Ureter (tissue), 1 donor: ENCODE measurements at places on chromosomes 5 and 9.

- no peak for DNase-seq
Measured at GRCh38 chr5:150279330-150280020, 10.1 kb downstream of the CAMK2A start.

GRCh38 chr9:133534346-133535291 lies at the start of gene ADAMTSL2:
Gene ADAMTSL2 (plus strand): TSS chr9:133534704. CDS start chr9:133536713, 2,009 bp downstream.
- DNase-seq: no peak

DNA sequence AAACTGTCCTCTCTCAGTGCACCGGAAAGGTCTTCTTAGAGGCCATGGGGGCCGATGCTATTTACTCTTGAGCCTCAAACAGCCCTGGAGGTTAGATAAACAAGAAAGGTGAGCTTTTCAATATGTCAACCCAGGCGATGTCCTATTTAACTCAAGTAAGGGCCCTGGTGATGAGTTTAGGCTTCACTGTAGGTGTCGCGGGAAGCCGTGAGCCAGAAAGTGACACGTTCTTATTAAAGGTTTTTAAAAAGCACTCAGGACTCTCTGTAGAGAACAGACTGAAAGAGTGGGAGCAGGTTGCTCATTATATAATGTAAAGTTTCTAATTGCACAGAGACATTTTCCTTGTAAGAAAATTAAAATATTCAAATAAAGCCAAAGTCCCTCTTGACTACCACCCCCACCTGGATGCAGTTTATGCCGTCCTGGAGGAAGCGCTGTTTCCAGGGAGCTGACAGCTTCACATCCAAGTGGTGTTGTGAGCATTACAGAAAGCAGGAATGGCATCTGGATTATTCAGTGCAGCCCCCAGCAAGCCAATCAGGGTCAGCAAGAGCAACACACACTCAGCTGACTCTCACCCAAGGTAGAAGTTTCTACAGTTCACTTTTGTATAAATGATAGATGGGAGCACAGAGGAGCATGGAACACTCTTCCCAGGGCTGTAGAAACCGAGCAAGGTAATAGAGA lies 280.3 kb downstream of the DRD1 start:
- no peak for DNase-seq

- DNase-seq: no peak
Measured at GRCh38 chr9:31753756-31754155, 630.7 kb upstream of the ACO1 start.

DNA sequence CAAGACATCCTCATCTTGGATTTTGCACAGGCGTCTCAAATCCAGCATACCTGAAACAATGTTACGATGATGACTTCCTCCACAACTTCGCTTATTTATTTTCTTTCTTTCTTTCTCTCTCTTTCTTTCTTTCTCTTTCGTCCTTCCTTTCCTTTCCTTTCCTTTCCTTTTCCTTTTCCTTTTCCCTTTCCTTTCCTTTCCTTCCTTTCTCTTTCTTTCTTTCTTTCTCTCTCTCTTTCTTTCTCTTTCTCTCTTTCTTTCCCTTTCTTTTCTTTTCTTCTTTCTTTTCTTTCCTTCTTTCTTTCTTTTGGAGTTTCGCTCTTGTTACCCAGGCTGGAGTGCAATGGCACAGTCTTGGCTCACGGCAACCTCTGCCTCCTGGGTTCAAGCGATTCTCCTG lies 20.1 kb downstream of the NDUFS4 start:
- DNase-seq: no peak

DNA sequence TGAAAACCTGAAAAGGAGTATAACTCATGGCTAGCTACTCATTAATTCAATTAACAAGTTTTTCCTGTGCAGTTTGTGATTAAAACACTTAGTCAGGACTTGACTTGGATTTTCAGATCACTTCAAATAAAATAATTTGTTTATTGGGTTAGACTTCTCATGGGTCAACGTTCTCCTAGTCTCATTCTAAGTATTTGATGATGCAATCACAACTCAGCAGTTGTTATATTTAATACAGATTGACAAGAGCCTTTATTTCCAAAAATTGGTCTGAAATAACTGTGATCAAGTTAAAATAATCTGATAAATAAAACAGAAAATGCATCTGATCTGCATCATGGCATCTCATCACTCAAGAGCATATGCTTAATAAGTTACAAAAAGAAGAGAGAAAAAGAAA lies 113.9 kb downstream of the FGF10 start:
- DNase-seq: no peak

DNA sequence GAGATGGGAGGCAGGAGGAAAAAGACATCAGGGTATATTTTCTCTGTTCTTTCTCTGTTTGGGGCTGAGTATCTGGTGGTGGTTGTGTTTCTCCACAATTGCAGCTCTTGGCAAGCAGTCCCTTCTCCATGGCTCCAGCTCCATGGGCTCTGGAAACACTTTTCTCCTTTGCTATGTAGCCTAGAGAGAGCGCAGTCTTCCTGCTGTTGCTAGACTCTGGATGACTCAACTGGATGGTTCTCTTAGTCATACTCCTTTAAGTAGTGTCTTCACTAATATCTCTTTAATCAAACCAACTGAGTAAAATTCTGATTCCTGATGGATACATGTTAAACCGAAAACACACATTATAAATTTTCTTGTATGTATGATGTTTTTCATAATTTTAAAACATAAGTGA lies 3.3 kb upstream of the PLGRKT start:
- DNase-seq: no peak

DNA sequence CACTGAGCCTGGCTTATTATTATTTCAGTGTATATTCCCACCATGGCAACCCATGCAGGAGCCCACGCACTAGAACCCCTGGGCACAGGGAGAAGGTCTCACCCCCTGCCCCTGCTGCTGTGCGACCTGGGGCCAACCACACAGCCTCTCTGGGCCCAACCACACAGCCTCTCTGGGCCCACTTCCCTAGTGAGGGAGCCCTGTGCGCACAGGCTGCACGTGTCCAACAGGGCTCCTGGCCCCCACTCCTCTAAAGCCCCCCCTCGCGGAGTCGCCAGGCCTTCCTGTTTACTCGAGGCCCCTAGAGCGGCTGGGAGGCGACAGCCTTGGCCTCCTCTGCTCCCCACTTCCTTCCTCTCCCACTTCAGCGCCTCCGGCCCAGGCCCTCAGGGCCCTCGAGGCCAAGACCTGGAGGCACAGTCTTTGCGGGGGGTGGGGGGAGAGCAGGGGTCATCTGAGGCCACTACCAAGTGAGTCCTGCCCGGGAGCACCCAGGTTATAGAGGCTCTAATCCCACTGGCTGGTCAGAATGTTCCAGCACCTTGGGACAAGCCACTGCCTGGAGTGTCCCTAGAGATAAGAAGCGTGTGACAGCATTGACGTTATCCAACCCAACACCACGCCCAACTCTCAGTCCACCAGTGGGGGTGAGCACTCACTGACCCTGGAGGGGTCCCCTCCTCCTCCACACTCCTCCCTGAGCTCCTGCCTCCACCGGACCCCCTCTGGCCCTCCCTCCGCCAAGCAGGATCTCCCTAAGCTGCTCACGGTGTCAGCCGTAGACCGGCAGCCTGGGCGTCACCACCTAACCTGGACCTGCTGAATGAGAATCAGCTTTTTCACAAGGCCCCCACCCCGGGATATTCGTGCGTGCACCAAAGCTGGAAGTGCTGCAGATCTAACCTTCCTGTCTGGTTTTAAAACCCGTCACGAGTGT lies 7.9 kb upstream of the ENG start:
- DNase-seq: peak; percentile 72

DNA sequence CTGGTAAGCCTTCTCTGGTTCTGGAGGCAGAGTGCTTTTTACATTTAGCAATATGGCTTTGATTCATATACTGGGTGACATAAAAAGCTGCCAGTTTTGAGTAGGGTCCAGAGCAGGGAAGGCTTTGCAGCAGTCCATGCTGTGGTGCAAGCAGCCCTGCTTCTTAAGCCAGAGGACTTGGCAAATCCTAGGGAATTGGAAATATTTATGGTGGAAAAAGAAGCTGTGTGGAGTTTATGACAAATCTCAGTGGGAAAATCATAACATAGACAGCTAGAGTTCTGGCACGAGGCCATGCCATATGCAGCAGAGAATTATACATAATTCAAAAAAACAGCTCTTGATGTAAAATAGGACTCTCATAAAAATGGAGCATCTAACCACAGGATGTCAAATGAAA lies 536.4 kb downstream of the RASEF start:
- DNase-seq: no peak

DNA sequence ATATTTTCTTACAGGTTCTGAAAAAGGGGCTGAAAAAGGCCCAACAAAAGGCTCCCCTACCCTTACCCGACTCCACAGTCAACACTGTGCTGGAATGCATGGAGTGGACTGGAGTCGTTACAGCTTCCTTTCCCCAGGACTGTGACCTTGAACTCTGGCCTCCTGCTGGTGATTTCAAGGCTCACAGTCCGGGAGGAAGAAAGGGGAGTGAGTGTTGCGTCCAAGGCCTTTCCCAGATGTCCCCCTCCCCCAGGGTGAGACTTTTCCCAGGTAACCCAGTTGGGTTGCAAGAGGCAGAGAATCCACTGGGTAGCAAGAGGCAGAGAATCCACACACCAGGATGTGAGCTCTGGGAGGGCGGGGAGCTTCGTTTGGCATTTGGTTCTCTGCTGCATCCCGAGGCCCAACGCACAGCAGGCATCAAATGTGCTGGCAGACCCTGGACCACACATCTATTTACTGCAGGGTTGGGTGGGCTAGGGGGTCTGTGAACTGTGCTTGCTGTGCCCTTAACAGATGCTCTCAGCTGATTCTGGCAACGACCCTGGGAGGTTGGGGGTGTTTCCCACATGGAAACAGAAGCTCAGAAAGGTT lies 37.5 kb downstream of the FABP6 start:
- no peak for DNase-seq

DNA sequence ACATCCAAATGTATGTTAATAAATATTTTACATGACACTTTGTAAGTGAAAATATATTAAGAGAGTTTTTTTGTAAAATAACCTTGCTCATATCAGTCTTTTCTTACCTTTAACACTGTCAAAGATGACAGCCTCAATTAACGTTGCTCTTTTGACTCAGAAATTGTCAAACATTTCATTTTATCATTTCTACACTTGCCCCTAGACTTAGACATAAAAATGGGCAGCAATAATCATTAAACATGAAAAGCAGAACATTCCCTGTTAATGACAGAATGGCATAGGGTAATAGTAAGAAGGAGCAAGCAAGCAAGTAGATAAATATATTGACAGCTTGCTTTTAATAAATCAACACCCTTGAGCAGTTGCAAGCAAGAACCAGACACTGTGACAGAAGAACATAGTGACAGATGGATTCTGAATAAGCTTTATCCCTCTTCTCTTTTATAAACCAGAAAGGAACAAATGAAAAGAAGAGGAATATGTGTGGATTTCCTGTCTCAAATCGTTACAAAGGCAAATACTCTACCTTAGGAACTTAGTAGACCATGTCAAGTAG lies 796.0 kb upstream of the CHD1 start:
- DNase-seq: no peak

- DNase-seq: no peak
Measured at GRCh38 chr9:20950707-20951106, 80.7 kb downstream of the HACD4 start.

DNA sequence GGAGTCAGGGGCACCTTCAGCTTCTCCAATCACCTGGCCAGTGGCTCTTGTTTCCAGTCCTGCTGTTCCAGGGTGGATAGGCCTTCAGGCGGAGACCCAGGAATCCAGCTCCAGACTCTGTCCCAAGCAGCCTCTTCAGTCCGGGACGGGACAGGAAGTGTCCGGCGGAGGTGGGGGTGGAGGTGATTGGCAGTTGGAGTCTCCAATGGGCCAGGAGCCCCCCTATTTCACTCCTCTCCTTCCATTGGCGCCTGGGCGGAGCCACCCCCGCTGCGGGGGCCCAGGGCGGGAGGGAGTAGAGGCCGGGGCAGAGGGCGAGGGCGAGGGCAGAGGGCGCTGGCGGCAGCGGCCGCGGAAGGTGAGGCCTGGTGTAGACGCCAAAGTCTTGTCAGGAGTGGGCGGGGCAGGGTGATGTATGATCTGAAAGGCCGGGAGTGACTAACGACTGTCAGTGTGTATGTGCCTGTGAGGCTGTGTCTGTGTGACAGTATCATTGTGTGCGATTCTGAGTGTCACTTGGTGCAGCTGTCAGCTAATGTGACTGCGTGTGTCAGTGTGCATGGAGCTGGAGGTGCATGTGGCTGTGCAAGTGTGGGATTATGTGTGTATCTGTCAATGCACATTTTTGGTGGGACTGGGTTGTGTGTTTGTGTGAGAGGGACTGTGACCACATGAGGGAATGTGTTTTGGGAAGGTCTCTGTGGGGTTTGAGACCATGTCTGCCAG lies at the start of gene IL11RA:
IL11RA (plus strand) TSS at position 310 of the 726 bp plus-strand sequence. CDS start 3,033 bp downstream, outside the sequence.
- DNase-seq: peak; percentile 87

- no peak for DNase-seq
Measured at GRCh38 chr9:134891053-134891452, 10.4 kb downstream of the FCN2 start.

DNA sequence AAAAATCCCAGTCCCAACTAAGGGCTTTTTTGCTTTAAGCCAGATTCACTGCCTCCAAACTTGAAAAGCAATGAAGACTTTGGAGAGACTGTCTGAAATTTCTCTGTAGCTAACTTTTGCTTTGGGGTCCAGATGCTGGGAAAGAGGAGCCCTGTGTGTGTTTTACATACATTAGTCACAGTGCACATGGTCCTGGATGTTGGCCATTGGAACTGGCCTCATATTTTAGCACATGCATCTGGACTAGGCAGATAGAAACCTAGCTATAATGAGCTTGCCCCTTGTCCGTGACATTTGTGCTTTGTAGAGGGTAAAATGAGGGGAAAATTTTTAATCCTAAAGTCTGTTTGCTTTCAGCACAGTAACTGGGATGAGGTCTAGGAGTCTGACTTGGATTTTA lies 421.7 kb downstream of the CDK5RAP2 start:
- DNase-seq: no peak

GRCh38 chr5:58351190-58351589 lies 108.7 kb downstream of the PLK2 start:
- no peak for DNase-seq

DNA sequence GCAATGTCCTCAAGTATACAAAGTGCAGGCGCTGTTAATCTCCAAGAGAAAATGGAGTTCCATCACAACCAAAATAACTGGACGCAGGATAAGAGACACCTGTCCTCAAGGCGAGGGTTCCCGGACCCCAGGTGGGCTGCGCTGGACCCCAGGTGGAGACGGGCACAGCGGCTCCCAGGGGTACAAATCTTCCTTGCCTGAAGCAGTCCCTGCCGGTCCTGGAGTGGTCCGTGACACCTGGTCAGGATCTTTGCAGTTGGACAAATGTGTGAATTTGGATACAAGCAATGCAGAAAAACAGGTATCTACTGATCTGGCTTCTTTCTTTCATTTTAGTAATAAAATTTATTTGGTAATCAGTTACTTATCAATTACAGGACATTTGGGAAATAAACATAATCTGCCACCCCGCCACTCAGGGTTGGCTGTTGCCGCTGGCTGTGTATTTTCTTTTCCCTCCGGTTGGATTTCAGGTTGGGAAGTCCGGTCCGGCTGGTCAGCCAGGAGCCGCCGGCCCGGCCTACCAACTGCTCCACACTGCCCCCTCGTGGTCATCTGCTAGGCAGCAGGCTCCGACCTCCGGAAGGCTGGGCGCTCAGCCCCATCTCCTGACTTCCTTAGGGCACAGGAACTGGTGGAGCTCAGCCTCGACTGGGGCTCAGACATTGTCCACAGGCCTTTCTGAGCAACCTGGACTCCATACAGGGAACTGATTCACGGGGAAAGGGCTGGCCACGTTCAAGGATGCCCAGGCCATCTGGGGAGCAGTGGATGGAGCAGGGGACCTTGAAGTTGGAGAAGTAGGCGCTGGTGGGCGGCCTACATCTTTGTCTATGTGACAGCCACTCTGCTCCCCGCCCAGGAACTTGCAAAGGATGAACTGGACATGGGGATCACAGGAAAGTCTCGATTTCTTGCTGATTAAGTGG lies 43.4 kb downstream of the NXNL2 start:
- peak; percentile 90 for DNase-seq
